ENCODE measurements at places on chromosomes 4 and X.

DNA sequence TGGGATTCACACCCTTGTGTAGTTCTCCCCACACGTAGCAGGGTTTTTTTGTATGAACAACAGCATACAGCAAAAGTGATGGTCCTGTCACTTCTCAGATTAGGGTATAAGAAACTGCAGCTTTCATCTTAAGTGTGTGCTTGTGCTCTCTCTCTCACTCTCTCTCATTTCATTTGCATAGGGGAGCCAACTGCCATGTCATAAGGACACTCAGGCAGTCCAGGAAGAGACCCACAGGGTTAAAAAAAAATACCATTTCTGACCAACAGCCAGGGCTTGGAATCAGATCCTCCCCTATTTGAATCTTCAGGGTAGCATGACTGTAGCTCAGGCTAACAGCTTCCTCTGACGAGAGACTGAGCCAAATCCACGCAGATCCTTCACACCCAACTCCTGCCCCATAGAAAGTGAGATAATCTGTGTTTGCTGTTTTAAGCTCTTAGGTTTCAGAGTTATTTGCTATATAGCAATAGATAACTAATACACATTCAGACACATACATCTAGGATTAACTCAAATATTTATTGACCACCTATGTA lies 331.2 kb downstream of the PAPSS1 start:
- DNase-seq = no peak

DNA sequence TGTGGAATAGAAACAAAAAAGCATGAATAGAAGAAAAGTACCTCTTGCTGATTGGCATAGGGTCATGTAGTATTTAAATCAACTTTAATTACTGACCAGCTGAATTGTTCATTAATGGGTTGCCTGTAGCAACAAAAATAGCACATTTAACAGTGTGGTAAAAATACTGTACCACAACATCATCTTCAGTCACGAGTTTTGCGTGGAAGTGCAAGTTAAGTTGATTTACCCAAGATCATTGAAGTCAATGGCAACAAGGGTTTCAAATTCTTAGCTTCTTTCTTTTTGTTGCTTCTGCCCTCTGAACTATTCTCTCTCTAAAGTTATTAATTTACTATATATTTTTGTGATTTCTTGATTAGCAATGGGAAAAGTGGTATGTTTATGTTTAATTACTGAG lies 526.6 kb downstream of the C4orf33 start:
- no peak for DNase-seq

GRCh38 chr4:27357283-27357682 lies 496.6 kb downstream of the STIM2 start:
- no peak for DNase-seq

DNA sequence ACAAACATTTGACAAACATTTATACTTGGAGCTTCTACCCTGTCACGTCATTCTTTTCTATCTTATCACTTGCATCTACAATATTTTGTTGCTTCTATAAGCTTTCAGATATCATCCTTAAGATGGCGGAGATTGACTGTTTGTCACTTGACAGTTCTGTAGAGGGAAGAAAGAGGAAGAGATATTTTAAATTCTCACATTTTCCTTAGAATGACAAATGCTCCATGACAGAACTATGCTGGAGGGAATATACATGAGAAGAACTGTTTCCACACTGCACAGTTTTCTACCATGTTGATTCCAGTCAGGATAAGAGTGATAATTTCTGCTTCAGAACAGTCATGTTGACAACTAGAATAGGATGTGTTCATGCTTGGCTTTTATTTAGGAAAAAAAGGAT lies 29.7 kb downstream of the FAM133A start:
- DNase-seq = no peak

DNA sequence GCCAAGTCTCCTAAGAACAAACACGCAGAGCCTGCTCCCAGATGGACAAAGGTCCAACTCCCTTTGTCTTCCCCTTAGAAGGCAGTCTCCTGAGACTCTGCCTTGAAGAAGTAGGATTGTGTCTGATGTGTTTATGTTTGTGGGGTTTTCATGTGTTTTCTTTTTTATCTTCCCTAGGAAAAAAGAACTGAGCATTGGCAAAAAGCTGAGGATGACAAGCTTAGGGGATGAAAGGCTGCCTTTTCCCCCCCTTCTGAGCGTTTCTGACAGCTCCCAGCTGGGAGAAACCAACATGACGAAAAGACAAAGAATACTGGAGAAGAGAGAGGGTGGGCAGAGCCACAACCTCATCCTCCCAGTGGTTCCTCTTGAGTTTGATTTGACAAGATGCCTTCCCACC lies 181.1 kb downstream of the EVC2 start:
- no peak for DNase-seq

- no peak for DNase-seq
These were observed 3.9 kb downstream of the L1CAM start for GRCh38 chrX:153882086-153882498.

- DNase-seq = no peak
These were observed 1115.5 kb downstream of the NLGN4X start for GRCh38 chrX:5113128-5113527.

DNA sequence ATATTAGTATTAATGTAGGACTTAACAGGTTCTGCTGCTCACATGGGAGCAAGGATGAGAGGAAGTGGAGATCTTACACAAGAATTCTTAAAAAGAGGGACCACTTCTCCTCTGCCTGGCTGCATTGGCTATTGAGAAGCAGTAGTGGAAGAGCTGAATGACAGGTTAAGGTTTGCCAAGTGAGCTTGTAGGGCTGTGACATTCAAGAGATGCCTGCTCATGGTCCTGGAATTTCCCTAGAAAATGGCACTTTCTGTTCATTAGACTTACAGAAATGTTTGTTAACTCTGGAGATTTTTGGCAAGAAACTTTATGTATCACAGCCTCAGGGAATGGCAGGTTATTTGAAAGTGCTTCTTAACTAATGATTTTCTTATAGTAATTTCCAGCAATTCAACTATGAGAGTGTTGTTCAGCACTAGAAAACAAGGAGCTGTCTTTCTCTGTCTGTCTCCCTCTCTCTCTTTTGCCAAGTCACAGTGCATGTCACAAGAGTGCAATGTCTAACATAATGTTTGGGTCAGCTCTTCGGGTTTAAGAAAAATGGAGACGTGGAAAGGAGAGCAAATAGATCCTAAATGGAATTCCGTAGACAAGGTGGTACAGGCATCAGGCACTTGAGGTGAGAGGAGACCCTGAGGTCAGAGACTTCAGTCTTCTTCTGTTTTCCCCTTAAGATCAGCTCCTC lies 8.3 kb upstream of the NAP1L5 start:
- no peak for DNase-seq

DNA sequence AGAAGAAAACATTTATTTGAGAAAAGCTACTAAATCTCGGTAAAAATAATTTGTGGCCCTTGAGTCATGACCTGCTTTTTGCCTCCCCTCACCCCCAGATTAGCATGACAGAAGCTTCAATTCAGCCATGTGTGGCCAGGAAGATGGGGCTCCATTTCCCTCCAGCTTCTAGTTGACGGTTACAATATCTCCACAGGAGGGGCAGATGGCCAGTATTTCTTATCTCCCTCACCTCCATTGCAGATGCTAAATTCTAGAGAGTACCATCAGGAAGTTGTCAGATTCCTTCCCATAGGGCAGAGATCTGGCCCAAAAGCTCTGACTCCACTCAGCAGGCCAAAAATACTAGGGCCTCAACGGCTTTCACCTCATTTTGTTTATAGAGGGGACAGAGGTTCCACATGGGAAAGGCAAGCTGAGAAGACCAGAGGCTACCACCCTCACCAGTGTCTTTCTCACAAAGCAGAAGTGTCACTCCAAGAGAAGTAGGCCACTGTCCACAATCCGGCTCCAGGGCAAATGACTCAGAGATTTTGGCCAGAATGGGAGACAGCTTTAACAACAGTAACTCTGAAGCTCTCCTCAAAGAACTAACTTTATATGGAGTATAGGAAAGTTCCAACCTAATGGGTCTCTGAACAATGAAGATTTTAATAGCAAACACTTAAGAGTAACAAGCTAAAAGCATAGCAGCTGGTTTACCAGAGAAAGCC lies 108.3 kb downstream of the TBC1D19 start:
- DNase-seq = no peak

DNA sequence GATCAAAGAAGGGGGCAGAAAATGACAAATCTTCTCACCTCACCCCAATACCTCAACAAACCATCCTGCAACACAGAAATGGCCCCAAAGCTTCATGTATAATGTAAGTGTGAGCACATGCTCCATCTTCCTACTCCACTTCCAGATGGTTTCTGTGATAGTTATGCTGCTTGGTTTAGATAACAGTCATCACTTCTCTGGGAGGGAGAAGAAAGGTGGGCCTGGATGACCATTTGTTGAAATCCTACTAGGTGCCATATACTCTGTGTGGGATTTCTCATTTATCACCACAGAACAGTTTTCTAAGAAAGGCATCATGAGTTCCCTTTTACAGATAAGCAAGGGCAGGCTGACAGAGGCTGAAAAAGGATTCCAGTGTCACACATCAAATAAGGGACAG lies 31.3 kb upstream of the NXF3 start:
- no peak for DNase-seq

GRCh38 chr4:10684631-10685030 lies at the start of gene CLNK:
TSS of gene CLNK (minus strand) at chr4:10684768. CDS start at chr4:10667869, 16,899 bp downstream.
- DNase-seq = no peak

DNA sequence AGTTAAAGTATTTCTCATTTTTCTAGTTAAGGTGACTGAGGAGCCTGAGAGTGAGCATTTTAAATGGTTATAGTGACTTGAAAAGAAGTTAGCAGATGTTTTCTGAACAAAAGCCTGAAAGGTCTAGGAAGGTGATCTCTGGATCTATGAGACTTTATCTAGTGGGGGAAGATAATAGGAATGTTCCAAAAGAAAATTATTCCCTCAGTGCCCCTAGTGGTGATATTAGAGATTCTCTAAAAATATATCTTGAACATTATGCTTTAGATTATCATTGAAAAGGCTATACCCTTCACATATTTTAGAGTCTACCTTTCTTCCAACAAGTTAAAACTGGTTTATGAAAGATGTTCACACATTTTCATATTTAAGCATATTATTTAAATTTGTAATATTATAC lies 69.0 kb upstream of the SPANXN1 start:
- DNase-seq = no peak

Data from stimulated activated CD8-positive, alpha-beta memory T cell treated with anti-CD3 and anti-CD28 coated beads, Interleukin-4, amount 100 ng/mL, for 1 hour (primary cell).